ENCODE measurements at places on chromosomes 11 and 22.

DNA sequence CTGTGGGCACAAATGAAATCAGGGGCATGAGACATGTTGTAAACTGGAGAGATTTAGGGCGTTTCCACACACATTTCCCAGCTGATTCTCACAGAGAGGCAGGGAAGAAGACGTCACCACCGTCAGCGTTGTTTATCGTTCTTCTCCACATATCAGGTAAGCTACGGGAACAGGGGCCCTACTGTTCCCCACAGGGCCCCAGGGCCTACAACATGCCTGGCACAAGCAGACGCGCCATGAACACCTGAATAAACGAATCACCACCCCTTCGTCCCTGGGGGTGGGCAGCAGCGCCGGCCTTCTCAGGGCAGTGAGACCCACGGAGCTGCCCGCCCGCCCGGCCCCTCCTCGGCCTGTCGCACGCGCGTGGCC is 342 bp downstream of the EFCAB6 start:
- no peak for DNase-seq

DNA sequence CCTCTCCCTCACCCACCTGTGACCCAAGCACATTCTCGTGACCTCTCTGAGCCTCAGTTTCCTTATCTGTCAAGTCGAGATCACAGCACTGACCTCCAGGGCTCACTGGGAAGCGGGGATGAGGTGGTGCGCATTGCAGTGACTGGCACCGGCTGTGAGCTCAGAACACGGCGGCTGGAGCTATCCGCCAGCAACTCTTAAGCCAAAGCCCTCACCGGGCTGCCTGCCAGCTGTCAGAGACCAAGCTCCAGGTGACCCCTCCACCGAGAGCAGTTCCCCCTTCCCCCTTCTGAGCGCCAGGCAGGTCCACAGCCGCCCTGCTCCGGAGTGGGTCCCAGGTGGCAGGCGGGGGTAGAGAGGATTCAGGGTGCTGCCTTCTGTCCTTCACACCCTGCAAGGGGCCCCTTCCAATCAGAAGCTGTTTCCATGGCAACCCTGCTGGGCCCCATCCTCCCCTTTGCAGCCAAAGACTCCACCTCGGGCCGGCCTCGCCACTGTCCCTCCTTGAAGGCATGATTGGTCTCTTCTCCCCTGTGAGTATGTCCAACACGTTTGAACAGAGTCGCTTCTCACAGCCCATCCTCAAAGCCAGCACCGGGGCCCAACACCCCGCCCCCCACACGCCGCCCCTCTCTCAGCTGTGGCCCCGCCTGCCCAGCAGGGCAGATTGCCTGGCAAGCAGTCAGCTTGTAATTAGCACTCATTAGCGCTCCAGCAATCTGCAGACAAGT is 98.7 kb downstream of the WNT7B start:
- DNase-seq: no peak

DNA sequence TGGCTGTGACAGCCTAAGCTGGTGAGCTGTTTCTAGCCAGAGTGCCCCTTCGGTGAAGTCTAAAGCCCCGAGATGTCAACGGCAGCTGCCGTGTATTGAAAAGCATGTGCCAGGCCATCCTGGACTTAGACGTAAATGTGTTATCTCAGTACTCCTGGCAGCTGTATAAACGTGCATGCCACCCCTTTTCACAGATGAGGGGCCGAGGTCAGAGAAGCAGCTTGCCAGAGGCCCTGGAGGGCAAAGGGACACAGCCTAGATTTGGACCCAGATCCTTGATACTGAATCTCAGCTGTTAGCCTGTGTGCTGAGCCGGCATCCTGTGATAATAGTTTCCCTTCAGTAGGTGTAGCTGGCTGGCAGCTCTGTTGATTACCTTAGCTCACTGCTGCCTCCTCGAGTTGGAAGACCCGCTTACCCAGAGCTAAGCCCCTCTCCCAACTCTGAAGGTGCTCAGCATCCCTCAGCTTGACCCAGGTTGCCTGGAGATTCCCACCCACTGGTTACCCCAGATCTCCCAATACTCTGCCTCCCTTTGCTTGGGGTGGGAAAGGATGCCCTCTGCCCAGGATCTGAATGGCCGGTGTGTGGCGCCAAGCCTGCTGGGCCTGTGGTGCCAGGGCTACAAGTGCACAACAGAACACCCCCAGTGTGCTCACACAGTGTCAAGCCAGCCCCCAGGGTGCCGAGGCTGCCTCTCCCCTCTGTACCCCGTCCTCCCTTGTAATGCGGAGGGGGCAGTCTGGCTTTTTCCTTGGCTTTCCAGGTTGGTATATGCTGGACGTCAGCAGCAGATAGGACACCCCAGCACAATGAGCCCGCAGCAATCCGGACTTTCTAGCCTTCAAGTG is 59.8 kb upstream of the WNT7B start:
- DNase-seq: no peak

DNA sequence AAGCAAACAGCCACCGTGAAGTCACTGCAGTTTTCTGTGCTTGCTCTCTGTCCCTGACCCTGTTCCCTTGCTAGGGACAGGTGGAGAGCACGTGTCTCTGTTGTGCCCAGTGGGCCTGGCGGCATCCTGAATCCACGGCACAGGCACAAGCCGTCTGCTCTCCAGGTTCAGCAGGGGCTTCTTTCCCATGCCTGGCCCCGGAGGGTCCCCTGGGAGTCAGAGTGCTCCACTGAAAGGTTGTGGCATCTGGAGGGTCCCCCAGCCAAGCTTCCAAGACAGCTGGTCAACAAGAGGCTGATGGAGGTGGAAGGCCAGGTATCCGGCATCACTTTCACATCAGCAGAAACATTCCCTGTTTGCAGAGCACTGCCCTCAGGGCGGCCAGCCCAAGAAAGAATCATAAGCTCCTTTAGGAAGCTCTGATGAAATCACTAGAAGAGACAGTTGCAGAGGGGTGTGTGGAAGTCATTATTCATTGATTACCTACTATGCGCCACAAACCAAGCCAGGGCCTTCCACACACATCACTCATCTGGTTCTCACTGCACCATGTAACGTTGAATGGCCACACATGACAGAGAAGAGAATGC is 346.4 kb upstream of the B3GAT1 start:
- DNase-seq: no peak

- DNase-seq: no peak
These were observed 235.7 kb upstream of the CADM1 start for GRCh38 chr11:115739878-115740277.

GRCh38 chr11:3057069-3057963 is at the start of gene CARS1:
TSS of gene CARS1 (minus strand) at chr11:3057423. CDS start at chr11:3057367, 56 bp downstream.
- DNase-seq: peak; percentile 97

Data from AG20443 (cell line).